ENCODE measurements at places on chromosomes 1 and 21. TPM values are rescaled to one million over a fixed set of nuclear protein-coding genes. Genes with fewer than 3 reads are reported as not detected.

RO60 gene
- 85.2 TPM for total RNA-seq

STK40 gene
- 63.5 TPM for total RNA-seq

PCSK9 gene
- total RNA-seq, result not detected

LCE1B gene
- total RNA-seq, result not detected

GREM2 gene
- total RNA-seq, result 1.4 TPM

CD2 gene
- total RNA-seq, result 232 TPM

OLIG2 gene
- total RNA-seq, result not detected

TRIM63 gene
- total RNA-seq, result 0.35 TPM

SLC35F3 gene
- total RNA-seq, result 2.4 TPM

- no peak for DNase-seq
These were observed 129.7 kb downstream of the VPS13D start for GRCh38 chr1:12359359-12360133.

DNA sequence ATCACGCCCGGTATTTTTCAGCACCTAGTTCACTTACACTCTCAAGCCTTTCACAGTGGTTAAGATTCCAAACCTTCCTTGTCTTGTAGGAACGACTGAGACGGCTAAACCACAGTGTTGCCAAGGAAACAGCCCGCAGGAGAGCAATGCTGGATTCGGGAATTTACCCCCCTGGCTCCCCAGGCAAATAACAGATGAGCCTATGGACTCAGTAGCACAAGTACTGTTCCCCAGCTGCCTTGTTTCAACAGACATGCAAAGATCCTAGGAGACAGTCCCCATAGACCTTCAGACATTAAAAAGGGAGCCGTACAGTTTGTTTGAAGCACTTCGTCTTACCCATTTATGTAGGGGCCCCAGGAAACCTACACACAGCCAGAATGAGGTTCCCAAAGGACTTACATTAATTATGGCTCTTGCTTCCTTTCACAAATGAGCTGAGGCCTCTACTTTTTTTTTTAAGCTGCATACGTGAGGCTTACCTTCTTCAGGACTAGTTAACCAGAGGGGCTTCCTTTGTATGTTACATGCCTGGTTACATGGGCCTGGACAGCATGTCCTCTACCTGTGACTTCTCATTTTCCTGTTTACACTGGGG, 2.7 kb downstream of the SNAPIN start:
- DNase-seq, result no peak

- DNase-seq, result no peak
These were observed 55.1 kb downstream of the HFM1 start for GRCh38 chr1:91349524-91349923.

DNA sequence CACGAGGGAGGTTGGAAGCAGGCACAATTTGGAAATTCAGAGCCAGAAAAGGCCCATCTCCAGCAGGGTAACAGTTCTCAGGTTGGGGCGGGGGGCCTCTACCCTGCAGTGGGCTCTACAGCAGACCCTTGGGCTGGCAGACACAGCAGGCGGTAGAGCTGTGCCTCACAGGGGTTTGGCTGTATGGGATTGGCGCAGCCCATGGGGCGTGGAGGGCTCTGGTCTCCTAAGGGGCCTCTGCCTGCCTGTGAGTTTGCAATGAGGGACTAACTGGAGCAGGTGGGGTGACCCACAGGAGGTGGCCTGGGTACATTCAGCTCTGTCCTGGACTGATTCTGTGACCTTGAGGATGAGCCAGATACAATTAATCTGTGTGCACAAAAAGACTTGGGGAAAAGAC, 124.1 kb downstream of the CAMTA1 start:
- no peak for DNase-seq

- no peak for DNase-seq
These were observed 33.0 kb upstream of the ADARB1 start for GRCh38 chr21:45041351-45041805.

- DNase-seq, result no peak
These were observed 8.6 kb upstream of the EPHA2 start for GRCh38 chr1:16164213-16165072.

DNA sequence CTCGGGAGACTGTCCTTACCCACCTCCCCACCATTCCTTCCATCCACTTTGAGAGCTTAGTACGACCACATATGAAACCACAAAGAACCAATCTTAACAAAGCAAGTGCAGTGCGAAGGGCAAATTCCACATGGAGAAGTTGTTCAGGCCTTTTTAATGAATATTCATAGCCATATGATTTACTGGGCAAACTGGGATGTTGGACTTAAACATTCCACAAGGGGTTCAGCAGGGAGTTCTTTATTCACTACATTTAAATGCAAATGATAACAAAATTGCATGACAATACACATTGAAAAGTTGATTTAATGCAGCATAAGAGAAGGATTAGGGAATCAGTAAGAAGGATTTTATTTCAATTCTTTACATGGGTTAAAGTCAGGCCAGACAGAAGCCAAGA, 14.7 kb downstream of the NMNAT2 start:
- DNase-seq, result no peak
